Activated CD4-positive, alpha-beta T cell treated with anti-CD3 and anti-CD28 coated beads, Interleukin-2, amount 50 U/mL, for 16 hours (primary cell): ENCODE measurements at places on chromosomes 3 and 15.

GRCh38 chr3:63015614-63016309, 140.5 kb upstream of the CADPS start:
- DNase-seq = no peak

DNA sequence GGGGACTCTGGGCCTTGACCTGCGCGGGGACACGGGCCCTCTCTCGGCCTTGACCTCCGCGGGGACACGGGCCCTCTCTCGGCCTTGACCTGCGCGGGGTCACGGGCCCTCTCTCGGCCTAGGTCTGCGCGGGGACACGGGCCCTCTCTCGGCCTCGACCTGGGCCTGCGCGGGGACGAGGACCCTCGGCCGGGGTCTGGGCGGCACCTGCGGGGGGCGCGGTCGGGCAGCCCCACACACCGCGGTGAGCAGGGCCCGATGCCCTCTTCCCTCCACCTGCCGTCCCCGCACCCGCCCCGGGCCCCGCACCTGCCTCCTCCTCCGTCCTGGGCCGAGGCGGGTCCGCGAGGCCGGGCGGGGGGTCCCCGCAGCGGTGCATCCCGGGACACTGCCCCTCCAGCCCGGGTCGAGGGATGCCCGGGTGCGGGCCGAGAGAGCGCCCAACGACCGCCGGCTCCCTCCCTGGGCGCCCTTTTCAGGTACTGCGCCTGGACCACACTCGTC, 15.6 kb upstream of the CERS3 start:
- no peak for DNase-seq

DNA sequence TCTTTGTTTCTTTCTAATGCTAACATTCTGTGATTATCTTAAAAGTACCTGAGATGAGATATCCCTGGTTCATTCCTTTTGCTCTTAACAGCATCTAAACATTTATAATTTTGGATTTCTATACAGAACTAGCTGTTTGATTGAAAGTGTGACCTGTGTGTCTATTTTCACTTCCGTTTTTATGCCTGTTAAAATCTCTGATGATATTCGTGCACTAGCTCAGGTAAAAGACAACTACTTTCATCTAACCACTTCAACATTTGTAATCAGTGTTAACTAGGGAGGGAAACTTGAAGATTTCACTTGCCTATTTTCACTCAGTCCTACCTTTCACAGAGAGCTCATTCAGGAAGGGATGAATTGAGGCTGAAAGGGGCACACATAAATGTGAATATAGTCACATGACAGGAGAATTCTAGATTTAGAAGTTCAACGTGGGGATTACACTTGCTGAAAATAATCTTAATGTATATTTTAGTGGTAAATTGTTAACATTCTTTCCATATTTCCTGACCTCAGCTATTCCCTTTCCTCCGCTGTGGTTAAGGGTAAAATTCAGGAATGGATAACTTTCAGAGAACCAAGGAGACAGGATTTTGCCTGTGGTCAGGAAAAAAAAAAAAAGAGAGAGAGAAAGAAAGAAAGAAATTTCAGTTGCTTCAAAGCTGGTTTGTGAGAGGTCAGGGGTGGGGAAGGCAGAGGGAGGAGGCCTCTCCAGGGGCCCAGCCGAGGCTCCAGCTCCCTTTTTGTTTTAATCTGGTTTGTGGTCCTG, 159.8 kb upstream of the TSC22D2 start:
- DNase-seq = no peak

DNA sequence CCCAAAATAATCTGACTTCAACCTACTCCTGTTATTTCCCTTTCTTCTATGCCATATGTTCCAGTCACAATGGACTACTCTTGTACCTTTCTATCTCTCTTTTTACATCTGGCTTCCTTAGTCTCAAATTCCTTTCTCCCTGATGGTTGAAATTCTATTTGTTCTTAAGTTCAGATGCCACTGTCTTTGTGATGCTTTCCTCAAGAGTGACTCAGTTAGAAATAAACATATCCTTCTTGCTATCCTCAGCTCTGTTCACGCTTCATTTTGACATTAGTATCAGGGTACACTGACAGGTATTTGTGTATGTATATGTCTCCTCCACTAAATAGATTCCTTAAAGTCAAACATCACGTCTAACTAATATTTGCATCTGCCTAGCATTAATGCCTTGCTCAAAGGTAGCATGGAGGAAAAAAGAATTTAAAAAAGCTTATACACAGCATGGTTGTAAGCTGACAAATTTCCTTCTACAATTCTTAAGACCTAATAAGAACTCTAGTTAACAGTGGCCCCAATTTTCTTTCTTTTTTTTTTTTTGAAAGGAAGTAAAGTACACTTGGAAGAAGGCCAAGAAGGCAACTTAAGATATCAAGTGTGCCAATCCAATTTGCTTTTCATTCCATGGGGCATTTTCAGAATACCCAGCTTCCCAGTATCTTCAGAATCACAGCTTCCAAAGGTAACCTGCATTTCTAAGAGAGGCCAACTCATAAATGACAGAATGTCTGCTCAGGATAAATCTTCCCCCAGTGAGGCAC, 58.0 kb downstream of the CHAC1 start:
- DNase-seq = no peak
